Stimulated activated CD4-positive, alpha-beta T cell treated with anti-CD3 and anti-CD28 coated beads, TNF-alpha, amount 100 ng/mL, for 4 hours (primary cell): ENCODE measurements at places on chromosomes 13 and 19.

DNA sequence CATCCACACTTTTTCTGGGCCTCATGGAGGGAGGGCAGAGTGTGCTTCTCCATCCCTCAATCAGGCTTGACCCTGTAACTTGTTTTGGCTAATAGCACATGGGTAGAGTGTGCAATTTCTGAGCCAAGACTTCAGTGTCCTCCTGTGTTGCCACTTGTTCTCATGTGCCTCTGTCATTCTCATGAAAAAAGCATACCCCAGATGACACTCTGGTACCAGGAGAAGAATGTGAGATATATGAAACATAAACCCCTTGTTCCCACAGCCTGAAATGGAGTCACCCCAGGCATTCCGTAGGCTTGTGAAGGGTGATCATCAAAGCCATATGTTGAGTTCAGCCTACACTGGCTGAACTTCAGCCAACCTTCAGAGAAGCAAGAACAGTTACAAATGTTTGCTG, 239.2 kb upstream of the MIR17HG start:
- no peak for DNase-seq

- no peak for DNase-seq
Measured at GRCh38 chr13:45786293-45786920, 65.1 kb downstream of the SIAH3 start.

GRCh38 chr19:3135961-3136683, at the start of gene GNA15:
TSS of gene GNA15 (plus strand) at chr19:3136033. CDS start at chr19:3136451, 418 bp downstream.
- DNase-seq, result no peak

DNA sequence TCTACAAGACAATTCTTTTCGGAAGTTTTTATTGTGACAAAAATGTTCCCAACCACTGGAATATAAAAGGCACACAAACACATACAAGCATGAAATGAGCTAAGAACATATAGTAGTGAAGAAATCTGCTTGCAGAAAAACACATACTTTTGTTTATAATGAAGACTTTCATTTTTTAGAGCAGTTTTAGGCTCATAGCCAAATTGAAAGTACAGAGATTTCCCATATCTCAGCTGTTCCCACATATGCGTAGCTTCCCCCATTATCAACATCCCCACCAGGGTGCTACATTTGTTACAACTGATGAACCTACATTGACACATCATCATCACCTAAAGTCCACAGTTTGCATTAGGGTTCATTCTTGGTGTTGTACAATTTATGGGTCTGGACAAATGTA, 249.4 kb downstream of the KCTD12 start:
- DNase-seq, result no peak

DNA sequence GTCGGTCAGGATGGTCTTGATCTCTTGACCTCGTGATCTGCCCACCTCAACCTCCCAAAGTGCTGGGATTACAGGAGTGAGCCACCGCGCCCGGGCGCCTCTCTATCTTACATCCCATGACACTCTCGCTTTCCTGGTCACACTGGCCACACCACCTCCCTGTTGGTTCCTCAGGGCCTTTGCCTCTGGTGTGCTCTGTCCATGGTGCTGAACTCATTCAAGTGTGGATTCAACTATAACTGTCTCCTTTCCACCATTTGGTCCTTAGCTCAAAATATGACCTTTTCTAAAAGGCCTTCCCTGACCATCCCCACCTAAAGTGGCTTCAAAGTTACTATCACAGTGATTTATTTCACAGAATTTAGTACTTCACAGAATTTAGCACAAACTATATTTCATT, 3.7 kb upstream of the SMIM17 start:
- no peak for DNase-seq

DNA sequence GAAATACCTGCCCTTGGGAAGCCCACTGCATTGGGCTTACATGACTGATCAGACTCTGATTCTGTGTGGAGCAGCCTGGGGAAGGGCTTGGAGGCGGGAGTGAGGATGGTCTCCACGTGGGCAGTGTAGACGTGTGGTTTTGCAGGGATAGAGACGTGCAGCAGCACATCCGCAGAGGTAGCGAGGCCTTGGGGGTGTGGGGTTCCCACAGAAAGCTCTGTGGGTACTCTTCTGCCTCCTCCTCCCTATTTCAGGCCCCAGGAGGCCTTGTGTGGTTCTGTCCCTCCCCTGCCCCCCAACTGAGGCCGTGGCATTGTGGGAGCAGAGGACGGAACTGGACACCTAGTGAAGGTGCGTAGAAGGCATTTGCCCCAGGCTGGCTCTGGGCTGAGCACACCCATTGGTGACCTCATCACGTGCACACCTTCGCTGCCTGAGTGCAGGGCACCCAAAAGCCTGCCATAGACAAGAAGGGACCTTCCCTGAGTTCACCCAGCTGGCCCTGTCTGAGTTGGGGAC, 28.9 kb downstream of the PPP1R37 start:
- no peak for DNase-seq

DNA sequence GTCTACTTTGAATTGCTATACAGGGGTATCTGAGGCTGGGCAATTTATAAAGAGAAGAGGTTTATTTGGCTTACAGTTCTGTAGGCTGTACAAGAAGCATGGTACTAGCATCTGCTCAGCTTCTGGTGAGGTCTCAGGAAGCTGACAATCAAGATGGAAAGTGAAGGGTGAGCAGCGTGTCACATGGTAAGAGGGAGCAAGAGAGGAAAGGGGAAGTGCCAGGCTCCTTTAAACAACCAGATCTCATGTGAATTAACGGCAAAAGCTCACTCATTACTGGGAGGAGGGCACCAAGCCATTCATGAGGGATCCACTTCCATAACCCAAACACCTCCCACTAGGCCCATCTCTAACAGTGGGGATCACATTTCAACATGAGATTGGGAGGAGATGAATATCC, 222.4 kb downstream of the TDRD3 start:
- no peak for DNase-seq

DNA sequence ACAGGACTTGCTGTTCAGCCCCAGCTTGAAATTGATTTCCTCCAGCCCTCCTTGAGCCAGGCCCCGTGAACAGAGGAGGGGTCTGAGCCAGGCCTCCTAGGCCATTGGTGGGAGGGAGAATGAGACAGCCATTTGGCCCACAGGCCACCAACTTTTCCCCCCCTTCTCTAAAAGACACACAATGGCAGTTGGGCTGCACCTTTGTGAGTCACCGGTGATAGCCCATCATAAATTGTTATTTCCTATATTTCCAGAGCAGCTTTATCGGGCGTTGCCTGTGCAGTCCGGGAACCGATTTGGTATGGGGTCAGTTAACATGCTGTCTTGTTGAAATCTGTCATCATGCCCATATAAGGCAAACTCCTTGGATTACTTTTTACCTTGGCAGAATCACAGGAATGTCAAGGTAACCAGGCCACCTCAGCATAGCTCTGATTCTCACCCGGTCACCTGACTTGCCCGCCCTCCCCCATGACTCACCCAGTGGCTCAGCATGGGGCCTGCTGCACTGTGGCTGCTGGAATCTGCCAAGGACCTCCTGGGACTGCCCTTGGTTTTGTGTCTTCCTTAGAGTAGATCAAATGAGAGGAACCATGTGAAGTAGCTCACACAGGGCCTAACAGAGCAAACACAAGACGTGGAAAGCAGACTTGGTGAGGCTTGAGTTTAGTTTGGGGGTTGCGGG, 36.1 kb downstream of the ACTN4 start:
- DNase-seq, result no peak

GRCh38 chr19:46218160-46218559, 11.4 kb upstream of the IGFL1 start:
- no peak for DNase-seq

GRCh38 chr19:38850976-38851621, 1.3 kb upstream of the HNRNPL start:
- no peak for DNase-seq

GRCh38 chr13:38045278-38046048, 175.9 kb upstream of the TRPC4 start:
- DNase-seq, result no peak

- no peak for DNase-seq
Measured at GRCh38 chr13:34657716-34658115, 284.4 kb upstream of the NBEA start.

DNA sequence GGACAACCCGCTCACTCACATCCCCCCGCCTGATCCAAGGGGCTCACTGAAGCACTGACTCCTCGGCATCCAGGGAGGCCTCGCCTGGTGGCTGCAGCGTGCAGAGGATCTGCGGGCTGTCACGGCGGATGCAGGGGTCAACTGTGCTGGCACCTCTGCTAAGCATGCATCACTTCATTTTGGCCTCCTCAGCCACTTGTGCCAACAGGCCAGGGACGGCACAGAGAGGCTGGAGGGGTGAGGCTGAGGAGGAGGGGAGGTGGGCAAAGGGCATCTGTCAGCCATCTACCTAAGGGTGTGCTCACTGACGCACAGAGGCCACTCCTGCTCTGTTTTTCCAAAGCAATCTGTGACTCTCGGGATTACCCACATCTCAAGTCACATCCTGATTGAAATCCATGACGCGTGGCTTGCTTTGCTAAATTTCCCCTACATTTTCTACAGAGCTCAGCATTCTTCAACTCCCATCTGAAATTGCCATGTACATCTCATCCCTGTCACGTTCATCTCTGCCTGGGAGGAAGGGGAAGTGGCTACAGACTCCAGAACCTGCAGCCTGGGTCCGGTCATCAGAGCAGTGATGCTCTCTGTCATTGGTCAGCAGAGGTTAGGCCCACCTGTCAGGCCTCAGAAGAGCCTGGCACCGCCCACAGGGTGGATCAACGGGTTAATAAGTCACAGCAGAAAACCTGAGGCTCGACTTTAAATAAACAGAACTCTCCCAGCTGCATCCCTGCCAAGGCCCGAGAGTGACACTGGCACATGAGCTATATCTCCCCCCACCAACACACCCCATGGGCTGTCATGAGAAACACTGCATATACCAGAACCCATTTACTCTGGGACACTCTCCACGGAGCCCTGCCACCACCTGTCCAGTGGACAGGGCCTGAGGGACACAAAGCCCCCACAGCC, 17.6 kb downstream of the ELL start:
- no peak for DNase-seq

- no peak for DNase-seq
Measured at GRCh38 chr13:28013482-28013881, 25.0 kb upstream of the URAD start.

DNA sequence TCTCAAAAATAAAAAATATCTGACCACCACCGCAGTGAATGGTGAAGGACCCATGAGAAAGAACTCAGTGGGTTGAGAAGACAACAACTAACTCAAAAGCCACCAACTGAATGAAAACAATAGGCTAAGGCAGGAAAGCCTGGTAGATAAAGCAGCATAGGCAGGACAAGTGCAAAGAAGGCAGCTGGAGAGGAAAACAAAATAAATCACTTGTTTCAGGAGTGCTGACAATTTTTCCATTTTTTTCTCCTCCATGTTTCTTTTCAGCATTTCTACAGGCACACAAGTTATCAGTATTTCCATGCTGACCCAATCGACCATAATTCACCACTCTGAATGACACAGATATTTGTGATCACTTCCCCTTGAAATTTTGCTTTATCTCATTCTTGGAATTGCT, 597.8 kb downstream of the LIG4 start:
- DNase-seq, result no peak

DNA sequence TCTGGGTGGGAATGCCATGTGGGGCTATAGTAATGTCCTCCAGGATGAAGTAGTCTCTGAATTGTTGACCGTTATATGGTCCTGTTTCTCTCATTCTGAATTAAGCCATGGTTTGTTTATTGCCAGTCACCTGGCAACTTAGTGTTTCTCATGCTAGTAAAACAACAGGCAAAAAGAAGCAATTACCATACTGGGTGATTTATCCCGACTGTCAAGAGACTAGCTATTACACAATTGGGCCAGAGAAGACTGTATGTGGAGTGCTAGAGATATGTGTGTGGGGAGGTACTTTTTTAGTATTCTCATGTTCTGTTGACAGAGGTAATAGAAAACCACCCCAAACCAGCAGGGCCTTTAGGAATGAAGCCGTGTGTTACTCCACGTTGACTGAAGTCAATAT, 258.2 kb downstream of the TDRD3 start:
- no peak for DNase-seq

DNA sequence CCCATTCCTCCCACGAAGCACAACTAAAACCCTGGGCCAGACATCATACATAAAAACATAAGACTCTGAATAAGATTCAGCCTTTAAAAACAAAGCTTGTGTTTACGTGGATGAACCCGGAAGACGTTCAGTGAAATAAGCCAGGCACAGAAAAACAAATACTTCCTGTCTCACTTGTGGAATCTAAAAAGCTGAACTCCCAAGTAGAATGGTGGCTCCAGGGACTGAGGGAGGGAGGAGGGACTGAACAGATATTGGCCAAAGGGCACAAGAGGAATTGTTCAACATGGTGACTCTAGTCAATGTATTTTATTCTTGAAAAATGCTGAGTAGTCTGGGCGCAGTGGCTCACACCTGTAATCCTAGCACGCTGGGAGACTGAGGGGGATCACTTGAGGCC, 35.7 kb upstream of the TPM4 start:
- DNase-seq, result no peak

GRCh38 chr19:53102756-53103233, 427 bp downstream of the ZNF160 start:
- DNase-seq, result peak; percentile 2

DNA sequence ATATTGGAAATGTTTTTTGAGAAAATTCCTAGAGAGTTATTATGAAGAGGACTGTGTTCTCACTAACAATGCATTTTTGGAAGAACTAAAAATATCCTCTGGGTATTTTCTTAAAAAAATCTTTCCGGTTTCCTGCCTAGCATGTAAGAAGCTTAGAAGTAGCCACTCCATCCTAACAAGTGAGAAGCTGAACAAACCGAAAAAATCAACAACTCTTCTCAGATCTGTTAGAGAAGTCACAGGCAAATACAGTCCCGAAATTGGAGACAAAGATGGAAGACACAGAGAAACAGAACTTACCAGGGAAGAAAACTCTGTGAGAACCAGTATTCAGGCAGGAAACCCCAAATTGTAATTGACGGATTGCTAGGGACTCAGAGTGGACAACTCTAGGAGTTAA, 173.0 kb downstream of the KLF12 start:
- no peak for DNase-seq

GRCh38 chr19:2538096-2538757, 62.3 kb downstream of the GADD45B start:
- no peak for DNase-seq

- no peak for DNase-seq
Measured at GRCh38 chr19:9627856-9628255, 6.8 kb upstream of the ZNF561 start.

GRCh38 chr13:38803531-38803930, 116.7 kb downstream of the FREM2 start:
- DNase-seq, result no peak

- no peak for DNase-seq
Measured at GRCh38 chr13:90763476-90764150, 583.9 kb upstream of the MIR17HG start.

DNA sequence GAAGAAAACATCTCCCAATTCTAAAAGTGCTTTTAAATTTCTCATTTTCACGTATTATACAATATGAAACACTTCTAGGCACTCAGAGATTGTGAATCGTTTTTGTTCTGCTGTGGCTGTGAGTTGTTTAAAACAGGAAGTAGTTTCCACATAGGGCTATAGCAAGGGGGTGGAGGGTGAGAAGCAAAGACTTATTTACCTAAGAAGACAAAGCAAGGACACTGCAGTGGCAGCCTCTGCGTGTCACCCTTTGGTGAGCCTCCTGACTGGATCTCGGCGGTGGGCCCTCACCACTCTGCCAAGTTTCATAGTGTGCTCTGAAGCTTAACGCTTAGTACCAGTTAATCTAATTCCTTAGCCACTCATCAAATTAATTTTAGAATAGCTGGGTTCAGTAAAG, 56.8 kb downstream of the TNFSF13B start:
- no peak for DNase-seq

- DNase-seq, result no peak
Measured at GRCh38 chr13:82292334-82292733, 1589.9 kb downstream of the SLITRK1 start.

- no peak for DNase-seq
Measured at GRCh38 chr19:28634019-28634328, 579.0 kb downstream of the UQCRFS1 start.
